ENCODE measurements at places on chromosomes 16 and 17.

- no peak for DNase-seq
Measured at GRCh38 chr16:12600536-12601256, 203.0 kb downstream of the CPPED1 start.

DNA sequence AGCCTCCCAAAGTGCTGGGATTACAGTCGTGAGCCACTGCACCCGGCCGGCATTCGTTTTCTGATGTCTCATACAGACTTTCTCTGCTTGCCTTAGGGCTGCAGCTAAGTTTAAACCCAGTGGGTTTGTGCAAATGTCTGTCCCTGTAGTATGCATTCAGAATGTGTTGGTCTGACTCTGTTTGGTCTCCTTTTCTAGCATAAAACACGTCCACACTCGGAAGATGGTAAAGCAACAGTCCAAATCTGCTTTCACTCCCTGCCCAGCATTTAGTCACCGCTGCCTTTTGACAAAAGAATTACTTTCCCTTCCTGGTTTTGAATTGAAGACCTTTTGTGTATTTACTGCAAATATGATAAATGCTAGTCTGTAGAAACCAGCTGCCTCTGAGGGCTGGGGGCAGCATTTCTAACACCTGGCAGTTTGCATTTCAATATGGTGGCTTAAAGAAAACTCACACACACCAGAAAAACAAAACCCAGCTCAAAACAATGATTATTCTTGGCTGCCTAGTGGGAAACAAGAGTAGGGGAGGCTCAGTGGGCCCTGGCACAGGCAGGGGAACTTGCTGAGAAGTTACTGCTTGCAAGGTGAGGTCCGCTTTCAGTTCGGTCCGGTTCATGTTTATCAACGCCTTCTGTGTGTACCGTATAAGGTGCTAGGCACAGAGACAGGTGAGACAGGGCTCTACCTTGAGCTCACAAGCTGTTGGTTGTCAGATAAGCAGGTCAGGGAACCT is 56.9 kb downstream of the MSI2 start:
- peak; percentile 81 for DNase-seq

DNA sequence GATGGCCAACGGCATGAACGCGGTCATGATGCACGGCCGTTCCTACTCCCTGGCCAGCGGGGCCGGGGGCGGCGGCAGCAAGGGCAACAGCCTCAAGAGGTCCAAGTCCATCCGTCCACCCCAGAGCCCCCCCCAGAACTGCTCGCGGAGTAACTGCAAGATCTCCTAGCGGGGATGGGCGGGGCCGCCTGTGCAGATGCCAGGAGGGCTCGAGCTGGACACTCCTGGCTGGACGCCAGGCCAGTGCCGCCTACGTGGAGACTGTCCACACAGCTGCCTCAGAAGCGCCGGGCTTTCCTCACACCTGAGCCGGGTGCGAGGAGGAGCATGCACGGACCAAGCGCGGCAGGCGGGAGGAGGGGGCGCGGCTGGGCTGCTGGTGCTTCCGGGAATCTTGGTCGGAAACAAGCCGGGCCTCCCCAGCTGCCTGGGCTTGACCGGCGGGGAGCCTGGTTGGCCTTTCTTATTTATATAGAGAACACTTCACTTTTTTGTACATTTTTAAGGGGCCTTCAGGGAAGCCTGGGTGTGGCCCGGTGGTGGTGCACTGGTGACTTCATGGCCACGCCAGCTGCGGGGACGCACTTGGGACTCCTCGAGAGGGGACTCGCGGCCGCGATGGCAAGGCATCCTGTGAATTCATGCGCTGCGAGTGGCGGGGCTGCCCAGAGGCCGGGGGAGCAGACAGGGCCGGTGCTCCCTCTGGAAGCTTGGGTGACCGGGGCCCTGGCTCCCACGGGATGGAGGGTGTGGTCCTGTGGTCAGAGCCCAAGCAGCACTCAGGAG is 3.1 kb upstream of the WFIKKN1 start:
- no peak for DNase-seq

DNA sequence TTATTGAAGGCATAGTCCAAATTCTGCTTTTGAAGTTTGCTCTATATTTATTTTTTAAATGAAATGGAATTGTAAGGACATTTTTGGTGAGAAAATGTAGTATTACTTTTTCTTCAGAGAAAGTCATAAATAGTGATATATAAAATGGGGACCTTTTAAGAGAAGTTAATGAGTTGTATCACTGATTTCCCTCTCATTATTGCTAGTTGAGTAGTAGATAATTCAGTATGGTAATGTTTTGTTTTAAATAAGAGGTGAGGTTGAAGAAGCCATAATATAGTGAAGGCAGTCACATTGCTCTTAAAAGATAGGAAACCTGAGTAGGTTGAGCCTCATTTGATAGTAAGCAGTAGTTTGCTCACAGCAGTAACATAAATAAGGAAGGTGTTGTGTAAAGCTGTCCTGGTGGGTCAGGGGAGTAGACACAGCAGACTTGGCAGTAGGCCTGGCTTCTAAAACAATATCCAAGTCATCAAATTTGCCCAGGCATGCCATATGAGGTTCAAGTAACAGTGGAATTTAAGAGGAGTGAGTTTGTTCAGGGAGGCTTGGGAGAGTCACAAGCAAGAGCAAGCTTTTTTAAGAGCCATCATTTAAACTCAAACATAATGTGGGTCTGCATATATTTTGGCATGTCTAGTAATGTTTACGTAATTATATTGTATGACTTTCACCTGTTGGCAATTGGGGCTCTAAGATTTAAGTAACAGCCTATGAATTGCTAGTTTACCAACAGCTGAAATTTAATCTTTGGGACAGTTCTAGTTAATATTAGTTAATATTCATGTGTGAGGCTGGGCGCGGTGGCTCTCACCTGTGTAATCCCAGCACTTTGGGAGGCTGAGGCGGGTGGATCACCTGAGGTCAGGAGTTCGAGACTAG is 6.5 kb downstream of the NFATC3 start:
- DNase-seq: peak; percentile 80

- no peak for DNase-seq
Measured at GRCh38 chr17:35167666-35168065, 20.0 kb downstream of the UNC45B start.

GRCh38 chr16:80507538-80507937 is 33.3 kb upstream of the DYNLRB2 start:
- DNase-seq: no peak

DNA sequence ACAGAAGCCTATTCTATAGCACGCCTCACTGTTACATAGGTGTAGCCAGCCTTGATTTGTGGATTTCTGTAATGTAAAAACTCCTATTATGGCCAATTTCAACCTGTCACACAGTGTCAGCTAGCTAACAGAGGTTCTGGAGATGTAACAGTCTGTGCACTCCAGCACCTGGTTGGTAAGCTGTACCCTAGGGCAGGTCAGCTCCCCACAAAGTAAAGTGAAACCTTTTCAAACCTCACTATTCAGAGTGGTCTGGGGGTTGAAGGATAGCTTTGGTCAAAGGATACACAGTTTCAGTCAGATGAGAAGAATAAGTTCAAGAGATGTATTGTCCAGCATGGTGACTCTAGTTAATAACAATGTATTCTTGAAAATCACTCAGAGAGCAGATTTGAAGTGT is 28.5 kb upstream of the TBX2 start:
- no peak for DNase-seq

DNA sequence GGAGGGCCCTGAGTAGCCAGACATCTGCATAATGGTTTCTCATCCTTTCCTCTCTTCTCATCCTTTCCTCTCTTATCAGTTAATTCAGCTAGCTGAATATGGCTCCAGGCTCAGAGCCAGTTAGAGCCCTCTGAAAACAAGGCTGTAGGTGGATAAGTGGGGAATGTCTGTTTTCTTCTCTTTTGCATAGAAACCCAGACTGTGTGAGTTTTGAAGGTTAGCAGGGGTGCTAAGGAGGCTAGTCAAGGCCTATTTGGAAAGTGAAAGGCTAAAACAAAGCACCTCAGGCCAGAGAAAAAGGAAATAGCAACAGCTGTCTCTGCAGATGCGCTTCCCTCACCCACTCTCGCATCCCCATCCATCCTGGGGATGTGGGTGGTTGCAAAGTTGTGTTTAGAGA is 420.9 kb downstream of the SHISA9 start:
- no peak for DNase-seq

- DNase-seq: no peak
Measured at GRCh38 chr17:76054112-76054476, 18.2 kb downstream of the SRP68 start.

GRCh38 chr17:41678907-41679739 is 9.6 kb upstream of the EIF1 start:
- DNase-seq: no peak

GRCh38 chr17:40496170-40496569 is 5.3 kb downstream of the TNS4 start:
- no peak for DNase-seq

GRCh38 chr17:34228781-34229180 is 26.3 kb upstream of the CCL2 start:
- no peak for DNase-seq

- no peak for DNase-seq
Measured at GRCh38 chr17:75289832-75290337, 652 bp upstream of the SLC25A19 start.

DNA sequence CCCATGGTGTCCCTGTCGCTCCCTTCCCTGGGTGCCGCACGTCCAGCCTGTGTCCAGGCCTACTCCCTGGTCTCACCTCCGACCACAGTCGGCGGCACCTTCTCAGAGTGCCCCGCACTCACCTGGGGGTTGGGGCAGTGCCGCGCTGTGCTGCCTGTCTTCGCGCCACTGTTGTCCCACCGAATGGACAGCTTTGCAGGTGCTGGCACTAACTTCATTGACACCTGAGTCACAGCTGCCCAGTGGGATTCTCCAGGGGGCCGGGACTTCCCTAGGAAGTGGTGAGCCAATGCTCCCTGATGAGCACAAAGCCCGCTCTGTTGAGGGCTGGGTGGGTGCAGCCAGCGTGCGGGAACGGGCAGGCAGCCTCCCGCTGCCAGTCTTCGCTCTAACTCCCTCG is 24.3 kb upstream of the DBNDD1 start:
- no peak for DNase-seq

DNA sequence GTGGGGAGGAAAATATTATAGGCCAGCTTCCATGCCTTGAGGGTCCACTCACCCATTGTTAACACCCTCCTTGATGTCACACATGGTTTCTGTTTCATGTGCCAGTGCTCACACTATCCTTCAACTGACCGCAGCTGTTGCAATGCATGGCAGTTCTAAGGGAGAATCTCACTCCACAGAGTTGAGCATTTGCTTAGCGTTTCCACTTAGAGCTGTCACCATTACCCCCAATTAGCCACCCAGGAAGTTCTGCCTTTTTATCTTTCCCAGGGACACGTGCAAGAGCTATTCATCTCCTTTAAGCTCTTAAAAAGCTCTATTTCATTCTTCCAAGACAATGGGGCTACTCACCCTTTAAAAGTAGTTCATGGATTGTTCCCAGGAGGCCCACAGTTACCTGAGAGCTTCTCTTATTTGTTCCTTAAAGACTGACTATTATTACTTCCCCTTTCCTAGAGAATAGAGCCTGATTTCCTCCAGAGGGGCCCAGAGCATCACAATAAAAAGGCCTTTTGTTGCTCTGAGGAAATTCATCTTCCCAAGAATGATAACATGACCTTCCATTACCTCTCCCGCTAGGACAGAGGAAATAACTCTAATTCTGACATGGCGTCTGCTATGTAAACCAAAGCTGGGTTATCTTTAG is 126.8 kb downstream of the CACNG3 start:
- DNase-seq: no peak

GRCh38 chr16:77599793-77600415 is 122.4 kb upstream of the NUDT7 start:
- DNase-seq: no peak

GRCh38 chr17:39164675-39165143 is 1.3 kb downstream of the ARL5C start:
- no peak for DNase-seq

GRCh38 chr17:34299027-34299426 is 13.5 kb downstream of the CCL11 start:
- DNase-seq: no peak

GRCh38 chr17:19460700-19461099 is 49.7 kb downstream of the RNF112 start:
- no peak for DNase-seq

DNA sequence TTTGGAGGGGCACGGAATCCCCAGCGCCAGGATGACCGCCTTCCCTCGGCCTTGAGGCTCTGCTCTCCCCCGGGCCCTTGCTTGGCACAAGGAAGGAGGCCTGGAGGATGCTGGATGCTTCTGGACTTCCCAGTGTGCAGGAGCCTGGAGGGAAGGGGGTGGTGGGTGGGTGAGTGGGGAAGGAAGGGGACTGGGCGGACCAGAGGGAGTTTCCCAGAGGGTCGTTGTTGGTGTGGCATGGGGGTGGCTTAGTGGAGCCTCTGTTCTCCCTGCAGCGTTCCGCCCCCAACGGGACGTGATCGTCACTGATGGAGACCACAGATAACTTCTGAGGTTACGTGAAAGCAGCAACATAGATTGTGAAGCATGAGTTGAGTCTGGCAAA is 140.0 kb downstream of the IRF8 start:
- no peak for DNase-seq

DNA sequence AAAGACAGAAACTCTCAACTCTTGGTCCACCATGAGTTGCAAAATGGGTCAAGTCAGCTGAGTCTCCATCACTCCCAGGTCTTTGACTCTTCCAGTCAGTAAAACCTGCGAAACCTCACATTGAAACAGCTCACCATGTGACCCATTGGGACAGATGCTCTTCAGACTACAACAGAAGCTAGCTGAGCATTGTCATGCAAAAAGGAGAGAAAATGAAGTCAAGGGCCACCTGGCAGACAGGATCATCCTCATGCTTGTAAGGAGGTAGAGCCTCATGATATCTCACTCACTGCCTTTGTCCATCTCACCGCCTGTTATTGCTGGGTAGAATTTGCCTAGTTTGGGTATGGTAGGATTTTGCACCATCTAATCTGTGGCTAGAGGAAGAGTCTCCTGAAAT is 50.2 kb downstream of the MAF start:
- no peak for DNase-seq

All from NCI-H2081 treated with DMSO at 0.1 percent for 48 hours (cell line).